ENCODE measurements at places on chromosomes 2 and 18. TPM values are rescaled to one million over a fixed set of nuclear protein-coding genes. Genes with fewer than 3 reads are reported as not detected.

The RAX gene
- not detected for total RNA-seq

The LYG2 gene
- total RNA-seq: not detected

The PLCD4 gene
- 13.7 TPM for total RNA-seq

The FKBP7 gene
- 30.9 TPM for total RNA-seq

The ACKR3 gene
- 59.7 TPM for total RNA-seq

The NGEF gene
- total RNA-seq: 16.8 TPM

The NEURL3 gene
- 0.26 TPM for total RNA-seq

The SLC8A1 gene
- 0.38 TPM for total RNA-seq

The EHD3 gene
- total RNA-seq: 7.3 TPM

The CAD gene
- total RNA-seq: 62.9 TPM

The COPS7B gene
- 37.3 TPM for total RNA-seq

The TWIST2 gene
- total RNA-seq: not detected

The LRP1B gene
- 18.4 TPM for total RNA-seq

The SH3RF3 gene
- 3.4 TPM for total RNA-seq

The SP140 gene
- total RNA-seq: 0.76 TPM

The VIL1 gene
- total RNA-seq: 0.27 TPM

The IL36A gene
- not detected for total RNA-seq

The ACMSD gene
- total RNA-seq: not detected

The FN1 gene
- total RNA-seq: 1,199 TPM

The CAPN14 gene
- total RNA-seq: 0.67 TPM

The G6PC2 gene
- 0.34 TPM for total RNA-seq

The EFHD1 gene
- 2.8 TPM for total RNA-seq

The ZNF804A gene
- total RNA-seq: 5.0 TPM

The TMEM169 gene
- total RNA-seq: 33.3 TPM

The RFX8 gene
- total RNA-seq: not detected

The CABLES1 gene
- 4.6 TPM for total RNA-seq
